ENCODE measurements at places on chromosomes 11 and 22.

DNA sequence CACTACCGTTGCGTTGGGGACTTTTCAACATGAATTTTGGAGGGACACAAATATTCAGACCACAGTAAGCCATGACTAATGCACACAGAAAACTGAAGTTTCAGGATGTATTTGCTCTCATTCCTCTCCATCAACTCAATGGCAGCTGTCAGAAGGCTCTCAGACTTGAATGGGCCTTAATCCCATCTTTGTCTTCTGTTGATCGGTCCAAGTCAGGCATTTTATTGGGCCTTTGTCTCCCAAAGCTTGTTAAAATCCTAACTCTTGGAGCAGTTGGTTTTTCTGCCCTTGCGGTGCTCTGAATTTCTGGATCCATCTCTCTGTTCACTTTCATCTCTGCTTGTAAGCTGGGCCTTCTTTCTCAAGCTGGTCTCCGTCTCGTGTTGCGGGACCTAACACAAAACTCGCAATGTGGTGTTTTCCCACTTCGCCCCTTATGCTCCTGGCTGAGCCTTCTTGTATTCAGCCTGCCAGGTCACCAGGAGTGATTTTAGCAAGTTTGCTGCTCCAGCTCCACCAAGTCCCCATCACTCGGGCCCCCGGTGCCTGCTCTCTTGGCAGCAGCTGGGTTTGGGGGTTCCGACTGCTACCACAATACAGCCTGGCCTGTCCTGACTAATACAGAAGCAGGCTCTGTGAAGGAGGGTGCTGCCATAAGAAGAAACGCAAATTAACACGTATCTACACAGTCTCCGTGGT lies 27.0 kb downstream of the TSPAN32 start:
- no peak for DNase-seq

- DNase-seq, result no peak
Measured at GRCh38 chr22:38570779-38571364, 889 bp upstream of the DMC1 start.

DNA sequence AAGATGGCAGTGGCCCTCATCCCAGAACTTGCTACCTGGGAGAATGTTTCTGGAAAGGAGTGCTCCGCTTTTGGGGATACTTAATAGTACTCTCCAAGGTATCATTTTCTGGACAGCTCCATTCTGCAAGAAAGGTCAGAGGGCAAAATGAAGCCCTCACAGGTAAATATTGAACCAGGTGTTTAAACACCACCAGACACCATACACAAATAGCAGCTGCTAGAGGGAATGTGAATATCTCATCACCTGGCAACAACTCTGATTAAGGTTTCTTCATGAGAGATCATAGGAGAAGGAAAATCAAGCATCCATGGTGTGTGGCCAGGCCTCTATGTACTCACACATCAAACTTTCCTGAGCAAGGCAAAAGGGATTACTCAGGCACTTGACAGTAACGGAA lies 226.1 kb upstream of the FAT3 start:
- DNase-seq, result no peak

GRCh38 chr11:36695571-36695970 lies 97.5 kb upstream of the RAG2 start:
- DNase-seq, result no peak

GRCh38 chr22:23495614-23496444 lies 84.3 kb downstream of the IGLL1 start:
- DNase-seq, result no peak

- DNase-seq, result no peak
Measured at GRCh38 chr22:46860562-46860961, 98.1 kb downstream of the TBC1D22A start.

DNA sequence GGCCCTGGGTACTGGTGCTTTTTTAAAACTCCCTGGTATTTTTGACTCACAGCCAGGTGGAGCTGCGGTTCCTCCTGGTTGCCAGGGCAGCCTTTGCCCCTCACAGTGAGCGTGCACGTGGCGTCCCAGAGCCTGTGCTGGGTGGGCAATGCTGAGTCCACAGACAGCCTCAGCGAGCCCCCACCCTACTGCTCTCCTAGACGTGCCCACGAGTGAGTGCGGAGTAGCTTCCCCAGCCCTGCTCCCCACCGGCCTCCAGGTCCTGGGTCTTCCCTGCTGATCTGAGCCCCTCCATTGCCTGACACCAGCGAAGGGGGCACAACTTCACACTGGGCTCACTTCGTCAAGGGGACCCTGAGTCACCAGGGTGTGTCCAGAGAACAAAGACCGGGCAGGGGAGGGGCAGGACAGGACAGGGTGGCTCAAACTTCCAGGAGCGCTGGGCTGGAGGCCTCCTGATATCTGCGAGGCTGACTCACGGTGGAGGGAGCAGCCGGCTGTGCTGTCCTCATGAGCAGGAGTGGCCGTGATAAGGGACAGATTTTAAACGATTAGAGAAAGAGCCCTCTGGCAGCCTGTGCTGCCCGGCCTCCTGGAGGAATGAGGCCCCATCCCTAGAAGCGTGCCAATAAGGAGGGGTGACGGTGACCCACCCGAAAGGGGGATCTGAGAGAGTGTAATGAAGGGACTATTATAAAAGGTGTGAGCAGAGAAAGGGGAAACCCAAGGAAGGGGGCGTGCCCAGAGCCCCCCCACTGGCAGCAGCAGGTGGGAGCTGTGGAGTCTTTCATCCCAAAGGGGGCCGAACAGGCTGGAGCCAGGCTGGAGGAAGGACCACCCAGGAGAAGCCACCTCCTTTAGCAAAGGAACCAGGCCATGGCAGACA lies 129.3 kb upstream of the FGF3 start:
- no peak for DNase-seq

DNA sequence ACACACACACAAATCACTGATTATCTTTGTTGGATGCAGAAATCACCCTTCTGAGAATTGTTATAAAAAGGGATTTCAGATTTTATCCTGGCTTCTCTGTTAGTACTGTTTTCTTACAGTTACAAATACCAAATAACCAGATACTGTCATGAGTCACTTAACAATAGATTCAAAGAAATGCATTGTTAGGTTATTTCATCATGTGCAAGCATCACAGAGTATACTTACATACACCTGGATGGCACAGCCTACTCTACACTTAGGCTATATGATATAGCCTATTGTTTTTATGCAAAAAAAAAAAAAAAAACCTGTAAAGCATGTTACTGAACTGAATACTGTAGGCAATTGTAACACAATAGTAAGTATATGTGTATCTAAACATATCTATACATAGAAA lies 319.2 kb upstream of the ARHGAP42 start:
- DNase-seq, result no peak

DNA sequence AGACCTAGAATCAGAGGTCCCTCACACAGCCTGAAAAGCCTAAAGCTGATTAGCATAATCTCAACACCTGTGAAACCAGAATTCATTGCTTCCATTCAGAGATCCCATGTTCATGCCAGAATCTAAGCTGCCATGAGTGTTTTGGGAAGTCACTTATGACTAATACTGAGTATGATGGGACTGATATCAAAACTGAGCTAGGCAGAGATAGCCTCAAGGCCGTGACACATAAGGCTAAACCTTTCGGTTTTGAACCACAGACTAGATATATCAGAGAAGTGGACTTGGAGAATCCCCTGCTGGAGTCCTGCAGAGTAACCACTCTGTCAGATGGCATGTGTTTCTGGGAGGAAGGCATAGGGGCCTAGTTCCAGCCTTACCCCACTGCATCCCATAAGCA lies 23.1 kb upstream of the GLYATL2 start:
- no peak for DNase-seq

DNA sequence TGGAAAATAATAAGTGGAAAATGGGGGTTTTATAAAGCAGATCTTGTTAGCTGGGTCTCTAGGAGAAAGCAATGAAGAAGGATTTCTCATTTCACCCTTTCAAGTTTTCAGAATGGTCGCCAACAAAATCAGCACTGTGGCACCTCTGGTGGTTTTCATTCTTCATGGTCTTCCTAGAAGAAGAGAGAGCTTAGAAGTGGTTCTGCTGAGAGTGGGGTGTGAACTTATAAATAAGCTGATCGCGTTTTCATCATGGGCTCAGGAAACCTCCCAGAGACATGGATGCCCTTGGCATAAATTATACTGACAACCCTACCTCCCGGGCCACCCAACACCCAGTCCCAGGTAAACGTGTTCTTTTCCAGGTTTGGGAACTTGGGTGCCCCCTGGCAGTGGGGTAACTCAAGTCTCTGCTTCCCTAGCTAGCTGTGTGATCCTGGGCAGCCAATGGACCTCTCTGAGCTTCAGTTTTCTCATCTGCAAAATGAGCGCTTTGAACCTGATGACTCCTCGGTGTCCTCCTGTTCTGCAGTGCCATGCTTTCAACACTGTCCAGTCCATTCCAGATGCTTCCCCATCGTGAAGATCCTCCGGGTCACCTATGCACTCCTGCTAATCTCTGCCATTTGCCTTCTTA lies 72.6 kb upstream of the GRAMD1B start:
- no peak for DNase-seq

DNA sequence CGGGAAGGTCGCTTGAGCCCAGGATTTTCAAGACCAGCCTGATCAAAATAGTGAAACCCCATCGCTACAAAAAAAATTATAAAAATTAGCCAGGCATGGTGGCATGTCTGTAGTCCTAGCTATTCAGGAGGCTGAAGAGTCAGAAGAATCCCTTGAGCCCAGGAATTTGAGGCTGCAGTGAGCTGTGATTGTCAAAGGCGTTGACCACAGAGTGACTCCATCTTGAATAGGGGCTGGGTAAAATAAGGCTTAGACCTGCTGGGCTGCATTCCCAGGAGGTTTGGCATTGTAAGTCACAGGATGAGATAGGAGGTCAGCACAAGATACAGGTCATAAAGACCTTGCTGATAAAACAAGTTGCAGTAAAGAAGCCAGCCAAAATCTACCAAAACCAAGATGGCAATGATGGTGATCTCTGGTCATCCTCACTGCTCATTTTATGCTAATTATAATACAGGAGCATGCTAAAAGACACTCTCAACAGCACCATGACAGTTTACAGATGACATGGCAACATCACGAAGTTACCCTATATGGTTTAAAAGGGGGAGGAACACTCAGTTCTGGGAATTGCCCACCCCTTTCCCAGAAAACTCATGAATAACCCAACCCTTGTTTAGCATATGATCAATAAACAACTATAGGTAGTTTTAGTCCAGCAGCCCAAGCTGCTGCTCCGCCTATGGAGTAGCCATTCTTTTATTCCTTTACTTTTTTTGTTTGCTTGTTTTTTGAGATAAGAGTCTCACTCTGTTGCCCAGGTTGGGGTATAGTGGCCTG lies 2.8 kb upstream of the RDX start:
- DNase-seq, result no peak

GRCh38 chr11:64020976-64021756 lies 14.6 kb upstream of the FLRT1 start:
- no peak for DNase-seq

DNA sequence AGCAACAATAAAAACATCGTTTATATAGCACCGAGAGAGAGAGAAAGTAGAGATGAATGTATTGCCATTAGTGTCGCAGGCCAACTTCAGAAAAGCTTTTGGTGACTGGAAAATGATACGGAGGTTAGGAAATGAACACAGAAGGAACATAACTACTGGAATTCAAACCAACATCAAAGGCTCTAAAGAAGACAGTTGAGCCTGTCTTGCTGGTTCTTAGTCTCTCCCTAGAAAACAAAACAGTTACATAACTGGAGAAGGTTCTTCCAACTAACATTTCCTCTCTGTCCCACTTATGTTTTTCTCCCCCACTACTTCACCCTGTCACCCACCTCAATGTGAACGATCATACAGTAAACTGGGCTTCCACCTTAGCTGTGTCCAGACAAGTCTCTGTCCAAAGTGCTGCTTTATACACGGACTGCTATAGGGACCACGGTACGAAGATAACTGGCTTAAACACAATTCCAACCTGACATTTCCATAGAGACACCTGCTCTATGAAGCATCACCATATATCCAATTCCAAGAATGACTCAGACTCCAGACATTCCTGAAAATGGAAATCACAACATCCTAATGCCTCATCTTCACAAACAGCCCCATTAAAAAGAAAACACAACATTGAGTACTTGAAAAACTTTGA lies 85.2 kb upstream of the ARHGAP32 start:
- no peak for DNase-seq

DNA sequence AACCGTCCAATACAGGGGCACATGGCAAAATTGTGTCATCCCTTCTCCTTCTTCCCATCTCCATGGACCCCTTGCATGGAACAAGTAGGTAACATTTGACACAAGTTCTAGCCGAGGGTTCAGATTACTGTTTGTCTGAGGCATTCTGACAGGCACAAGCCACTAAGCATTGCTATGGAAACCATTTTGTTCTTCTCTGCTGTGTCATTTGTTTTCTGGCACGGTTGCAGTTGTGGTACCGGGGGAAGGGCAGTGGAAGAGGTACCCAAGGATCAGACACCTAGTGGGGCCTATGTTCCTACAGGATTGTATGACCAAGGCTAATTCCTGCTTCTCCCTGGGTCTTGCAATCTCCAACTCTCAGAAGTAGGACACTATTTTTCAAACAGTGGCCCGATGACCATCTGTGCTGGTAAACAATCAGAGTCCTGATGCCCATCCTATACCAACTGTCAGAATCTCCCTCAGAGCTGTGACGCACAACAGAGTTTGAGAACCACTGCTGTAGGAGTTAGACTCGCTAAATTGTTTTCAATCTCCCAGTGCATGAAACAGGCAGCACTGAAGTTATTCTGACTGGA lies 69.3 kb downstream of the KCNC1 start:
- no peak for DNase-seq

GRCh38 chr22:39723899-39724351 lies 153.4 kb downstream of the CACNA1I start:
- no peak for DNase-seq

DNA sequence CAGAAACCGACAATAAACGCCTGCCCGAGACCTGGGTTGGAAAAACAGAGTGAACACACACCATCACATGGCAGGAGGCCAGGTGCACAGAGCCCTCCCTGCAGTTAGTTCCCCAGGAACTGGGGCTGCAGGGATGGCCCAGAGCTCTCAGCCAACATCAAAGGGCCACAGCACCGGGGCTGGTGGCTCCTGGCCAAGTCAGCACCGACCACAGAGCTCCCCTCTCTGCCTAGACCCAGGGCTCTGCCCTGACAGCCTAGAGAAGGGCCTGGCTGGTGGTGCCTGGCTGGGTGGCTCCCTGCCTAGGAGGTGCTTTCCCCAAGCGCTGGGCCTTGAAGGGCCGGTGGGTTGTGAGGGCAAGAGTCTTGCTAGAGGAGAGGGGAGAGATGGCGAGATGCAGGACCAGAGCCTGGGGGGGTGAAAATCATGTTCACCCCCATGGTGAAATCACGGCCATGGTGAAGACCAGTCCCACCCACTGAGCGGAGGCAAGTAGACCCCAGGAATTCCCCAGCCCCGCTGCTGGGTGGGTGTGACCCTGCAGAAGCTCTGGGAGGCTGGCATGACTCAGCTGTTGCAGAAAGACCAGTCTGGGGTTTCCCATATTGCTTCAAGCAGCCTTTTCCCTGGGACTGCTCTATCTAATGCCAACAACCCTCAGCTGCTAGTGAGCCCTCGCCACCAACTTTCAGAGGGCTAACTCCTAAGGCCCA lies 7.2 kb upstream of the BID start:
- DNase-seq, result peak; percentile 26

GRCh38 chr11:78170874-78171549 lies 17.4 kb downstream of the KCTD21 start:
- DNase-seq, result no peak

DNA sequence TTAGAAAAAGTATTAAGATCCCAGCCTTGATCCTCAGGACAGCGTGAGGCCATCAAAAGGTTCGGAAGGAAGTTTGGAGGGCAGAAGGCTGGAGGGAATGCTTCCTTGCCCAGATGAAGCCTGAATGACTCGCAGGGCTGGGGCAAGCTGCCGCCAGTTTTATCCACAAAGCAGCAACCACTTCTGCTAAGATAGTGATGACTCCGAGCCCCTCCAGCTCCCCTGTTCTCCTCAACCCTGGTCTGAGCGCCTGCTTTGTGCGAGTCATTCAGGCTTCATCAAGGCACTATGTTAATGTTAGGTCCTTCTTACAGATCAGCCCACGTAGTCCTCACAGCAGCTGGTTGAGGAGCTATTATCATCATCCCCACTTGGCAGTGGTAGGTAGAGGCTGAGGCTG lies 158.8 kb downstream of the COMMD9 start:
- no peak for DNase-seq
